ENCODE measurements at places on chromosomes 6 and 20. TPM values are rescaled to one million over a fixed set of nuclear protein-coding genes. Genes with fewer than 3 reads are reported as not detected.

- H3K4me3 ChIP-seq, result no peak overlapping the region
- no peak for DNase-seq
- H3K4me1 ChIP-seq, result no peaks in the 10 kb centered on the region
- peaks cover 2% of the 10 kb centered on the region for H3K27me3 ChIP-seq
- no peak overlapping the region for H3K27ac ChIP-seq
- H3K36me3 ChIP-seq, result no peaks in the 10 kb centered on the region
Measured at GRCh38 chr6:108484016-108484415, 76.7 kb upstream of the FOXO3 start.

DNA sequence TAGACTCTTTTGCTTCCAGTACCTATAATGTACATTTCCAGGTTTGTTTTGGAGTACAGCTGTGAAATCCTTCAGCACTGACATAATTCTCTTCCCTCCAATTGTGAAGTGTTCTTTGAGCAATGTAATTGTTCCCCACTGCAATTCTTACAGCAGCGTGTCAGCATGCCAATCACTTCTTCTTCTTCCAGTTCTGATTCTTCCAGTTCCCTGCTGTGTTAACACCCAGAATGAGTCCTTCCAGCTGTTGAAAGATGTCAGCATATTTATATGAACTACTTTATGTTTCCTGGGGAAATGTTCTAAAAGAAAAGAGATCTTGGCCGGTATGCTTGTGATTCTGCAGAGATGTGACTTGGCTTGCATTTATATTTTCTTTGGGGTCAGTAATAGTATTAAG lies 213.9 kb downstream of the UNC5CL start:
- no peak overlapping the region for H3K27ac ChIP-seq
- H3K4me3 ChIP-seq, result no peak overlapping the region
- H3K36me3 ChIP-seq, result no peaks in the 10 kb centered on the region
- H3K4me1 ChIP-seq, result no peaks in the 10 kb centered on the region
- DNase-seq, result no peak

- no peak overlapping the region for H3K27ac ChIP-seq
- no peaks in the 10 kb centered on the region for H3K36me3 ChIP-seq
- no peaks in the 10 kb centered on the region for H3K27me3 ChIP-seq
Measured at GRCh38 chr20:275791-276190, 14.8 kb downstream of the C20orf96 start.

- no peak overlapping the region for H3K27ac ChIP-seq
- H3K27me3 ChIP-seq, result no peaks in the 10 kb centered on the region
- no peaks in the 10 kb centered on the region for H3K4me1 ChIP-seq
- no peak for DNase-seq
Measured at GRCh38 chr6:76843054-76843822, 620.1 kb downstream of the HTR1B start.

DNA sequence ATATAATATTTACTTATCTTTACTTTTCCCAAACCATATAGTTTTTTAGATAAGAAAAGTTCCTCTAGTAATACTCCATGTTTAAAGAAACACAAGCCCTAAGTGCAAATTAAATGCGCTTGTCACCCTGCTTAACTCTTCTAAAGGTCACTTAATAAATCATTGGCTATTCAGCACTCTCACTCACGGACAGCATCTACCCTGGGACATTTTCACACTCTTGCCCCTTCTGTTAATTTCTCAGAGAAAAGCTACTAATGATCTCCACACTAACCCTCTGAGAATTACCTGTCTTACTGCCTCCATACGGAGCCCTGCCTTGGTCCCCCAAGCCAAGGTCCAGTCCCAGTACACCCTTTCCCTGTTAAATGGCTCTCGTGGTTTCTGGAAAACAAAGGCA lies 102.2 kb downstream of the NRN1 start:
- no peaks in the 10 kb centered on the region for H3K4me1 ChIP-seq
- no peaks in the 10 kb centered on the region for H3K36me3 ChIP-seq
- H3K27ac ChIP-seq, result no peak overlapping the region
- H3K4me3 ChIP-seq, result no peak overlapping the region

- peak overlapping the region; percentile 13 for H3K4me3 ChIP-seq
- H3K36me3 ChIP-seq, result no peaks in the 10 kb centered on the region
- H3K4me1 ChIP-seq, result no peaks in the 10 kb centered on the region
- peaks cover 10% of the 10 kb centered on the region for H3K27me3 ChIP-seq
- no peak overlapping the region for H3K27ac ChIP-seq
Measured at GRCh38 chr6:142300758-142301650, 803 bp upstream of the ADGRG6 start.

DNA sequence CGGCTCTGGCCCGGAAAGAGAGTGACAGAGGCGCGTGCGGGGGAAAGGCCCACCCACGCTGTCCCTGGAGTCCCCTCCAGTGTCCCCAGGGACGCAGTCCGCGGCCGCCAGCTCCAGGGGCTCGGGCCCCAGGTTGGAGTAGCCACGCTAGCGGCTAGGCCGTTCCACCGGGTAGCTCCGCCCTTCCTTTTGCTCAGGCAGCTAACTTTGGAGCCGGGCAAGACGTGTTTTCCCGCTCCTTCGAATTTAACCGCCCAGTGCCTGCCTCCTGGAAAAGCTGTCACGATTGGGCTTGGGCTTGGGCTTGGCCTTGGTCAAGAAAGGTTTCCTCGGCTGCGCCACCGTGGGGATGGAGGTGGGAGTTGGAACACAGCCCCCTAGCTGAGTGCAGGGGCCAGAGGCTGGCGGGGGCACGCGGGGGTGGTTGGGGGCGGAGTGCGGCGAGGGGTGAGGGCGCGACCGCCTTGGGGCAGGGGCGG lies 4.7 kb downstream of the LINC00237 start:
- H3K27me3 ChIP-seq, result peaks cover 40% of the 10 kb centered on the region
- H3K4me1 ChIP-seq, result peaks cover 26% of the 10 kb centered on the region
- DNase-seq, result no peak
- no peak overlapping the region for H3K27ac ChIP-seq
- no peaks in the 10 kb centered on the region for H3K36me3 ChIP-seq

DNA sequence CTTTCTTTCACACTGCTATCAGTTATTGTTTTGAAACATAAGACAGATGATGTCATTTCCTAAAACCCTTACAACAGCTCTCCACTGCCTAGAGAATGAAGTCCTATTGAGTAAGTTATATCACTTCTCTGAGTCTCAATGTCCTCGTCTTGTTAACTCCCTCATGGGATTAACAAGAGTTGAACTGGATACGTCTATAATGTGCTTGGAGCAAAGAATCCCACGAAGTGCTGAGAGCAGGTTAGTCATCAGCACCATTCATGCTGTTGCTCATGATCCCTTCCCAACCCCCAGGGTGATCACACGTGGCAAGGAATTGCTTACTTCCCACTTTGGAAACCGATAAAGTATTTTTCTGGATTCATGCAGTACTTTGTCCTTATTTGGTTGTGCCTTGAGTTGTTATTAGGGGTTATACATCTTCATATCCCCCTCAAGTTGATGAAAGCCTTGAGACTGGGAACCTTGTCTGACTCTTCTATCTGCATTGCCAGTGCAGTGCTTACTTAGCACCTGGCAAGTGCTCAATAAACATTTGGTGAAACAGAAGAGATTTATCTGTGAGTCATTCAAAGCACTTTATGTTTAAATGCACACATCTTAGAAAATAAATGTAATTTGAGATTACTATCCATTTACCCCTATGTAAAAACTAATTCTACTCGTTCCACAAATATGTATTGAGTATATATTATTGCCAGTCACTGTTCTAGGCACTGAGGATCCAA lies 487.5 kb downstream of the EPM2A start:
- H3K27ac ChIP-seq, result no peak overlapping the region
- H3K27me3 ChIP-seq, result no peaks in the 10 kb centered on the region
- no peak for DNase-seq
- no peaks in the 10 kb centered on the region for H3K36me3 ChIP-seq
- H3K4me3 ChIP-seq, result no peak overlapping the region

DNA sequence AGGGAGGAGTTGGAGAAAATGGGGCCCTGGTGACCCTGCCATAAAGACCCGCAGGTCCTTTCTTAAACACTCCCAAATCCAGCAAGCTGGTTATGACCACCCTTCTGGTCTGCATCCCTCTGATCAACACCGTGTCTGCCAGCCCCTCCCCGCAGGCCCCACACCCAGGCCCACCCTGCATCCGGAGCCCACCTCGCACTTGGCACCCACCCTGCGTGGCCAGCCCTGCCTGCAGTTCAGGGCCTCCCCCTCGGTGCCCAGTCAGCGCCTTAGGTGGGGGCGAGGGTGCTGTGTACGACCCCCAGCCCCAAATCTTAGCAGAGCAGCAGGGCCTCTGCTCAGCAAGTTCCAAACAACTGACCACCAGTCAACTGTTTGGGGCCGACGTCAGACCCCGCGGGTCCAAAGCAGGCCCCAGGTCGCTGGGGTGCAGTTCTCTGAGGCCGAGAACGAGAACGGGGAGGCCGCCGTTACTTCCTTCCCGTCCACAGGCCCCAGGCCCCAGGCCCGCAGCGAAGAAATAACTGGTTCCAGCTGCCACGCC lies 1.2 kb downstream of the ACSS1 start:
- peak overlapping the region; percentile 62 for H3K27ac ChIP-seq
- H3K4me1 ChIP-seq, result peaks cover 33% of the 10 kb centered on the region
- H3K4me3 ChIP-seq, result peak overlapping the region; percentile 78

DNA sequence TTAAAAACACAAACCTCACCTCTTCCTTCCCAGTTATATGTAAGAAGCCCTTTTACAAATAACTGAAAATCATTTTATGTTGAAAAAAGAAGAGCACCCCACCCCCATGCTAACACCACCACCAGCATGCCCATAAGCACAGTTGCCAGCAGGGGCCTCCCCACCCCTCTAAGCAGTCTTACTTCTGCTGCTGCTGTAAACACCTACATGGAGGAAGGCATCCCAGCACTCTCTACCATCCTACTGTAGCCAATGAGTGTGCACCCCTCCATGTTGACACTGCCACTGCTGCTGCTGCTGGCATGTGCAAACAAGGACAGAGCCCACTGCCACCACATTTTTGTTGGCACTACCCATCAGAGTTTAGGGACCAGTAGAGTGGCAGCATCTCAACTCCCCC lies 49.6 kb upstream of the PHIP start:
- H3K4me3 ChIP-seq, result no peak overlapping the region
- H3K4me1 ChIP-seq, result no peaks in the 10 kb centered on the region
- no peaks in the 10 kb centered on the region for H3K36me3 ChIP-seq
- H3K27ac ChIP-seq, result no peak overlapping the region

DNA sequence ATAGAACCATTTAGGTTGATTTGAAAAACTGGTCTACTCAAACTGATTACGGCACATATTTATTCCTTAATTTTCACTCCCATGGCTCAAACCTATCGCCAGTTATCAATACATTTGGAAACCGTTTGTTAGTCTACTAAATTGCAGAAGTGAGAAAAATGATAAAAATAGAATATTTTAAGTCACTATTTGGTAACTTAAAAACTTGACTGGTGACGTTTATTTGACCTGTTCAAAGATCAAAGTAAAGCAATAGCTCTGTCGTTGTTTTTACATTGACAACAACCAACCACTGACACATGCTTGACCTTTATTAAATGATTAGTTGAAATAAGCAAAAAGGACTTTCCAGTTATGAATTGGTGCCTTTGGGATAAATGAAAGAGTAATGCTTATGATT lies 402.9 kb upstream of the MAP3K7 start:
- H3K4me1 ChIP-seq, result no peaks in the 10 kb centered on the region
- DNase-seq, result no peak
- no peak overlapping the region for H3K27ac ChIP-seq
- H3K4me3 ChIP-seq, result no peak overlapping the region
- no peaks in the 10 kb centered on the region for H3K36me3 ChIP-seq
- no peaks in the 10 kb centered on the region for H3K27me3 ChIP-seq

GRCh38 chr6:143125455-143125854 lies 64.8 kb downstream of the AIG1 start:
- no peaks in the 10 kb centered on the region for H3K36me3 ChIP-seq
- DNase-seq, result no peak
- H3K4me1 ChIP-seq, result no peaks in the 10 kb centered on the region
- H3K4me3 ChIP-seq, result no peak overlapping the region
- H3K27me3 ChIP-seq, result no peaks in the 10 kb centered on the region
- no peak overlapping the region for H3K27ac ChIP-seq

DNA sequence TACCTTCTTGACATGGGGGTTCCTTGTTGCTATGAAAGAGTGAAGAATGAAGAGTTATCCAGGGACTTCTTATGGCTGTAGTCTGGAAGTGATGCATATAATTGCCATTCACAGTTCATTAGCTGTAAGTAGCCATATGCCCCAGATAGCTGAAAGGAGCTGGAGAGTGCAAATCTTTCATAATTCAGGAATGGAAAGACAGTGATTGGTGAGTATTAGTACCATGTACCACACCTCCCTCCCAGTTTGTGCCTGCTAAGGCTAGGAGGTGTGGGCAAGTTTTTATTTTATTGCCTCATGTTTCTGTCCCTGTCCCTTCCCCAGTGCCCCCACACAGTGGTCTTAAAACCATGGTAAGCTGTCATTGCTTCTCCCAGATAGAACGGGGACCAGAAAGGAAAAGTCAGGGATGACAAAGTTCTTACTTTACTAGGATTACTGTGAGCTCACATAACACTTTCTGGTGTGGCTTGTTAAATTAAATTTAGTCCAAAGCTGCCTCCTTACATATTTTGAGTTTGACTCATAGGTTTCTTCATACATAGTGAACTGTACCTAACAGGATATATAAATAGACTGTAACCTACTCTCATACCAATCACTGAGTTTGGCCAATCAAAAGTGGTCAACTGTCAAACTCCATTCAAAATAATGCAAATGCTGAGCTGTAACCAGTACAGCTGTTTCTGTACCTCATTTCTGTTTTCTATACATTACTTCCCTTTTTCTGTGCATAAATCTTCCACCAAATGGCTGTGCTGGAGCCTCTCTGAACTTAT lies 119.4 kb downstream of the RFPL4B start:
- H3K4me3 ChIP-seq, result no peak overlapping the region
- no peaks in the 10 kb centered on the region for H3K27me3 ChIP-seq
- no peak overlapping the region for H3K27ac ChIP-seq
- H3K4me1 ChIP-seq, result no peaks in the 10 kb centered on the region
- DNase-seq, result no peak

DNA sequence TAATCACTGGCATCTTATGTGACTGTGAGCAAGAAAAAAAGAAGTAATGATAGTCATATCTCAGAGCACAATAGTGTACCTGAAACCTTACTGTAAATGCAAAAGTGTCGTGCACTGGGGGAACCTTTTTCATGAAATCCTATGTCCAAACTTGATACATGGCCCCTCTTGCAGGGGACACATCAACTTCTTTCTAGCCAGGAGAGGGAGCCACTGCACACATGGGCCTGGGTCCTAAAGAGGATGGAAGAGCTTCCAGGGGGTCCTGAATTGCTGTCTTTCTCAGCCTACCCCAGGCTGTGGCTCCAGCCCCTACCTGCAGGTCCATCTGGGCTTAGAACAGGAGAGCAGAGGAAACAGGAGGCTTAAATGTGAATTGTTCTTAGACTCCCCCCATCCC lies 165.7 kb downstream of the SOD2 start:
- H3K4me1 ChIP-seq, result no peaks in the 10 kb centered on the region
- no peak for DNase-seq
- H3K27me3 ChIP-seq, result peaks cover 23% of the 10 kb centered on the region

The ARMC12 gene
- not detected for total RNA-seq

The SMLR1 gene
- total RNA-seq, result not detected

The PAX1 gene
- not detected for total RNA-seq

The CAGE1 gene
- 0.76 TPM for total RNA-seq

The FITM2 gene
- 4.5 TPM for total RNA-seq
